ENCODE measurements at places on chromosomes 1 and 21. TPM values are rescaled to one million over a fixed set of nuclear protein-coding genes. Genes with fewer than 3 reads are reported as not detected.

- no peak for DNase-seq
Observed at GRCh38 chr1:1703796-1704195, 11.2 kb upstream of the SLC35E2B start.

Gene LRRC41
- 69.2 TPM for total RNA-seq

DNA sequence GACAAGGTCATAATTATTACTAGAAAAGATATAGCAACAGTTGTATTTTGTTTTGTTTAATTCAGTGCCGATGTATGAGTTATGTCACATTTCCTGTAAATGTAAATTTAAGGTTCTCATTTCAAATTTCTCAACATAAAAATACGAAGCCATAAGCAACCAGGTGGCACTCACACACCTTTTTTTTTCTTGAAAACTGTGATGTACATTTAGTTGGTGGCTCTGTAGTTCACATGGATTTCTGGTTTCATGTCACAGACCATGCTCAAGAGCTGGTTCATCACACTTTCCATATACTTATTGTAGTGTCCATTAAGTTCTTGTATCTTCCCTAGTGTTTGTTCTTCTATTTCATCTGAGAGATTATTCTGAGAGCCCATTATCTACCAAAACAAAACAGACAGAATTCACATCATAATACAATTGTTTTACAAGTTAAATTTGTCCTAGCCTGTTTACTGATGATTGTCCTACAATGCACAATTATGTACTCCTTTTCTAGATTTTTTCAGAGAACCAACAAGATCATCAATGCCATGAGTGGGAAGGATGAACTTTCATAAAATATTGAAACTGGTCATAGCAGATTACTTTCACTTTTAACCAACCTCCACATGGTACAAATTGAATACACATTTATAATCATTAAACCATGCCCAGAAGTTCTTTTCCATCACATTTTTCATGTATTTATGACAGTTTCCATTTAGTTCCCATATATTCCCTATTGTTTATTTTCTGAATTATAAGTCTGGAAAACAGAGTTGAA lies 17.1 kb downstream of the ATP6V1G3 start:
- no peak for DNase-seq

Gene CAMSAP2
- 45.5 TPM for total RNA-seq

- DNase-seq = no peak
Observed at GRCh38 chr1:212677573-212677972, 22.1 kb downstream of the BATF3 start.

- peak; percentile 69 for DNase-seq
Observed at GRCh38 chr1:25642574-25643108, 26.1 kb downstream of the MAN1C1 start.

DNA sequence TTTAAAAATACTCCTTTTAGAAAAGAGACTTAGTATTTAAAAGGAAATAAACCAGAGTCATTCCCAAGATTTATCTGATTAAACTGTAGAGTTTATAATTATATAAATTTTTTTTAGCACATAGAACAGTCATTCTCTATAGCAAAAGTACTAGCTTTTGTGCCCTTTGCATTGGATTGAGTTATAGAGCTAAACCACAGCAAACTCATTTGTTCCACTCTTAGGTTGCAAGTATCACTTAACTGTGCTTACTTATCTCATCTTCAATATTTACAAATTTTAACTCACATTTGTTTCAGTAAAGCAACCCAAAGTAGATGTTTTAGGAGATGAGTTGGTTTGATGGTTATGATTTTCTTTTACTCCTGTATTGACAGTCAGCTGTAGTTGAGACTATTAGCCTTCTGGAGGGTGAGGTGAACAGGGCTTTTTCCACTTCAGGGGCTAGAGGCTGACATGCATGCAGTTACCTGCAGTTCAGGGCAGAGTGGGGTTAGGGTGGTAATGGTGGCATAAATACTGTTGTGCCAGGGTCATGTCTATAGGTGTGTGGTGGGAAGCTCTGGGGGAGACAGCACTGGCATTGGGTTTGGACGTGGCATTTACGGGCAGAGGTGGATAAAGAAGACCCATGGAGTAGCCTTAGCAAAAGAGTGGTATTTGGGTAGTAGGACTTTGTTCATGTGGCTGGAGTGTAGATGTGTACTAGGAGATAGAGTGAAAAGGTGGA lies 42.1 kb downstream of the DYRK1A start:
- no peak for DNase-seq
